NCI-H1417 treated with DMSO at 0.1 percent for 48 hours (cell line): ENCODE measurements at places on chromosomes 2 and 18.

GRCh38 chr2:40680547-40680946 lies 228.7 kb upstream of the SLC8A1 start:
- DNase-seq = no peak

DNA sequence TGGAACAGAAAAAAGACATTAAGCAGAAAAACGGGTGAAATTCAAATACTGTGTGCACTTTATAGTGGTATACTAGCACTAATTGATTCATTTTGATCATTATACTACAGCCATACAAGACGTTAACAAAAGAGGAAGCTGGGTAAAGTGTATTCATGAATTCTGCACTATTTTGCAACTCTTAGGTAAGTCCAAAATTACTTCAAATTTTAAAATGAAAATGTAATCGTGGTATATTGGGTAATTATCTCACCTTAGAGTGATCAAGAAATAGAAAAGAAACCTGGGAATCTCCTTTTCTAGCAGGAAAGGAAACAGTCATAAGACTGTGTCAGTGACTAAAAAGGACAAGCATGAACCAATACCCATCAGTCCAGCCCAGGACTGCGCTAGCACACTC lies 5.4 kb downstream of the TGFBRAP1 start:
- no peak for DNase-seq

GRCh38 chr2:85584857-85585780 lies 888 bp downstream of the VAMP5 start:
- DNase-seq = no peak

- no peak for DNase-seq
These were observed 273.1 kb upstream of the FANCL start for GRCh38 chr2:58514252-58514651.

DNA sequence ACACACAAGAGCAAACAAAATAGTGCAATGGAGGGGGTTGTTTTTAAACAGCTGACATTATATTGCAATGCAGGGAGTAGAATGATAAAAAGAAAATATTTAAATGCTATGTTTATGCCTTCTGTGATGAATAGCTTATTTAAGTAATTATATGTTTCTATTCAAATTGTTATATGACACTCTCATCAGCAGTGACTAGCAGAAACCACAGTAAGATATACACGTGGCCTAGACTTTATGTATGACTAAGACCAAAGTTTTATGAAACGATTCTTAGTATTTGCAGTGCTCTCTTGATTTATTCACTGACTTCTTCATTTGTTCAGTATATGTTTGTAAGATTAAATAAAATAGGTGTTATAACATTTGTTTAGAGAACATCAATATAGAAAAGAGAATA lies 26.1 kb upstream of the C1D start:
- no peak for DNase-seq

DNA sequence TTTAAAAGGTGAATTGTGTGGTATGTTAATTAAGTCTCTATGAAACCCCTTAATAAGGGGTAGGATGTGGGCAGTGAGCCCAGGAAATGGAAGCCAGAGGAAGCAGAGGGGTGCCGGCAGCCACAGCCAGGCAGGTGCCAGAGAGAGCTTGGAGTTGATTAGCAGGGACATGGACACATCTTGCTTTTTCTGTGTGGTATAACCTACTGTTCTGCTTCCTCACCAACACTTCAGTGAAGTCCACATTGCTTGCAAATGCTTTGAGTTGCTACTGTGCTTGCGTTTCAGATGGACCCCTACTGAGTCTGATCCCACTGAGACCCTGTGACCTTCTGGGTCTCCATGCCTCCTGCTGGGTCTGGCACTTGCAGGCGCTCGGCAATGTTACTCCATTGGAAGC lies 30.3 kb upstream of the ARHGEF4 start:
- DNase-seq = no peak

- DNase-seq = no peak
These were observed 122.2 kb downstream of the INHBB start for GRCh38 chr2:120468136-120468535.

DNA sequence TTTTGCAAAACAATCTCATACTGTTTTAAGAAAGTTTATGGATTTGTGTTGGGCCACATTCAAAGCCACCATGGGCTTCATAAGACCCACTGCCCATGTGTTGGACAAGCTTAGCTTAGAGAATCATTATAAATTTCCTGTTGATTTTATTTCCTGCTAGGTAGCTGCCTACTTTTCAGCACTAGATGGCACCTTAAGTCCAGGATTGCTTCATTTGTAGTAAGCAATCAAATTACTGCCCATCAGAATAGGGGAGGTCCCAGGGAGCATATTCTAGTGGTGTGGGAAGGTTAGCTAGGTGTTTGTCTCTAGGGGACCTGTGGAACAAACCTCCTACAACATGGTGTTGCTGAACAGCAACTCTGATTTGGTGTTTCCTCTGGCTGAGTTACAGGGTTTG lies 11.0 kb upstream of the DCDC2C start:
- DNase-seq = peak; percentile 63

DNA sequence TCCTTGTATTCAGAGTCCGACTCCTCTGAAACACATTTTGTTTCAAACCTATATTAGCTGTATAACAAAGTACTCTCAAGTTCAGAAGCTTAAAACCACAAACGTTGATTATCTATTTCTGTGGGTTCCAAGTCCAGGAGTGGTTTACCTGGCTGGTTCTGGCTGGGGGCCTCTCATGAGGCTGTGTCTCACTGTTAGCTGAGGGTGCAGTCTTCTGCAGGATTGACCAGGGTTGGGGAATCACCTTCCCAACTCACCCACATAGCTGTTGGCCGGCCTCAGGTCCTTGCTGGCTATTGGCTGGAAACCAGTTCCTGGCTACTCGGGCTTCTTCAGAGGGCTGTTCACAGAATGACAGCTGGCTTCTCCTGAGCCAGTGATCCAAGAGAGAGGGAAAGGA lies 18.0 kb upstream of the ATIC start:
- DNase-seq = no peak

DNA sequence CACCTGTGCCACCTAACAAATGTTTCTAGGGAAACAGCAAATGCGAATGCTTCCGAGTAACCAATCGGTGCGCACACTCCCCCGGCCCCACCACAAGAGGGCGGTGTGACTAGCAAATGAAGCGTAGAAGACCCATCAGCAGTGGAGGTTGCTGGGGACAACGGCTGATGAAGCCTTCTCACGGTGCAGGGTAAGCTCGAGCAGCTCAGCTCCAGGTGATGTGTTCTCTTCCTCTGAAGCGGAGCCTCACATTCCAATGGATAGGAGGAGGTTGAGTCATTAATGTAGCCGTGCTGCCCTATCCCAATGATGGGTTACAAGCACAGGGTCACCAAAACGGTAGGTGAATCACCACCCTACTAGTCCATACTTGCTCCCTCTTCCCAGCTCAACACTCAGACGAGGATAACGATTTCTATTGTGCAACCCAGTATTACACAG lies 127.6 kb upstream of the TWIST2 start:
- DNase-seq = peak; percentile 0

- no peak for DNase-seq
These were observed 175.7 kb upstream of the PGAP1 start for GRCh38 chr2:197102231-197102630.

DNA sequence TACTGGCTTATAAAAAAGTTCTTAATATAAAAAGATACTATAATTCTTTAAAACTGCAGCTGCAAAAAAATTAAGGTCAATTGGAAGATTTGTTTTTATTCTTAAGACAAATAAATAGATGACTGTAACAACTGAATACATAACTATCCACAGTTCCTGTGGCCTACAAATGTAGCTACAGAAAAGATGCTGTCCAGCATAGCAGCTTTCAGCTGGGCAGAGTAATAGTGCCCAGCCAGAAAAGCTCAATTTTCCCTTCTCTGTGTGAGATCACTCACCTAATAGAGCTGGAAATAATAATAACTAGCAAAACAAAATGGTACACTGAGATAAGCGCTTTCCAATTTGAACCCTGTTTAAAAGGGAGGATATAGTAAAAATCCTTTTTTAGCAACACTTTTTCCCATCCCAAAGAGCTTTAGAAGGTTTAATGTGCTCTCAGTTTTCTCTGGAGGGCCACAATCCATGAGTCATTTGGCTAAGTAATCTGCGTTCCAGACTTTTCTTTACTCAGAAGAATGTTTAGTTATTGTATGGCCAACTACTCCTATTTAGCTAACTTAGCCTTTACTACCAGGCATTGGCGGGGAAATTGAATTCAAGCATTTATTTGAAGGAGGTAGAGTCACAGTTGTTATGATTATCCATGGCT lies 158.1 kb upstream of the SLC39A10 start:
- no peak for DNase-seq

- no peak for DNase-seq
These were observed 1.3 kb downstream of the HDAC4 start for GRCh38 chr2:239399433-239399920.

DNA sequence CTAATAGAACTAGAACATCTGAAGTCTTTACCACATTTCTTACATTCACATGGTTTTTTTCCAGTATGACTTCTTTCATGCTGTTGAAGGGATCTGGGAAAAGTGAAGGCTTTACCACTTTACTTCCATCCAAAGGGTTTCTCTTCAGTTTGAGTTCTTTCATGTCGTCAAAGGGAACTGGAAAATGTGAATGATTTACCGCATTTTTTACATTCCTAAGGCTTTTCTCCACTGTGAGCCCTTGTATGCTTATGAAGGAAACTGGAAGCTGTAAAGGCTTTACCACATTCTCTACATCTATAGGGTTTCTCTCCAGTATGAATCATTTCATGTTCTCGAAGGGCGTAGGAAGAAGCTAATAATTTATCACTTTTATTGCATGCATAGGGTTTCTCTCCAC lies 46.7 kb downstream of the NBEAL1 start:
- no peak for DNase-seq

DNA sequence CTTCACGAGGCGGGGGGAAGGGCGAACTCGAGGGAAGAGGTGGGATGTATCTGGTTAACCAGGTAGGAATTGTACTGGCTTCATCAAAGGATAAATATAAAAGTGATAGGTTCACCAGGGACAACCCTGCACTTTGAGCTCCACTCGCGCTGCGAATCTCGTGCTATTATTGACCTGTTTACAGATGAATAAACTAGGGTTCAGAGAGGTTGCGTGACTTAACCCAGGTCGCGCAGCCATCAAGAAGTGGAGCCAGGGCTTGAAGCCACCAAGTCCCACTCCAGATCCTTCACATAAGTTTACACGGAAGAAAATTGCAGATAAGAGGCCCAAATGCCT lies 1.4 kb upstream of the CYP1B1 start:
- DNase-seq = no peak

DNA sequence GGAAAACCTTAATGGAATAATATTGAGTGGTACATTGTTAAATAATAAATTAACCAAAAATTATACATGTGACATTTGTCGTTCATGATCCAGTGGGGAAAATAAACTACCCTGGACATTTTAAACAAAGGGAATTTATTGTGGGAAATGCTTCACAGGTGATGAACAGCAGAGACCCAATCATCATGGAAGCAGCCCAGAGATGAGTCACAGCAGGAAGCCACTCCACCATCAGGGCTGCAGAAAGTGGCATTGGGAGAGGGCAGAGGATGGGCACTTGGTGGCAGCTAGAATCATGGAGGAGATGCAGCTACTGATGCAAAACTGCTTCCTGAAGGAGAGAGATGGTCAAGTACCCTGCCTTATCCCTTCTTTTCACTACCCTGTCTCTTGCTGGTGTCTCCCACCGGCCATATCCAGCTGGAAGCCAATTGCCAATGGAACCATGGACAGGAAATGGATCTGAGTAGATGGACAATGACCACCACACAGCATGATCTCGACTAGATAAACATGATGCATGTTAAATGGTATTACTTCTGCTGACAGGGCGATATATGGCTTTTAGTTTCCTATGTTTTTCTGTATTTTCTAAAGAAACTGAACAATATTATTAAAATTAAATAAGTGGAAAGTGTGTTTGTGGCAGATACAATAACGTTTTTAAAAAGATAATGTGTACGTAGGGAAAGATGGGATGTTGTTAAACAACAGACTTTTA lies 139.8 kb downstream of the RPIA start:
- DNase-seq = no peak

GRCh38 chr18:27860701-27861107 lies 316.2 kb downstream of the CDH2 start:
- DNase-seq = no peak

GRCh38 chr2:8009010-8009597 lies 672.8 kb upstream of the ID2 start:
- no peak for DNase-seq

GRCh38 chr18:27793013-27793785 lies 383.7 kb downstream of the CDH2 start:
- DNase-seq = no peak

DNA sequence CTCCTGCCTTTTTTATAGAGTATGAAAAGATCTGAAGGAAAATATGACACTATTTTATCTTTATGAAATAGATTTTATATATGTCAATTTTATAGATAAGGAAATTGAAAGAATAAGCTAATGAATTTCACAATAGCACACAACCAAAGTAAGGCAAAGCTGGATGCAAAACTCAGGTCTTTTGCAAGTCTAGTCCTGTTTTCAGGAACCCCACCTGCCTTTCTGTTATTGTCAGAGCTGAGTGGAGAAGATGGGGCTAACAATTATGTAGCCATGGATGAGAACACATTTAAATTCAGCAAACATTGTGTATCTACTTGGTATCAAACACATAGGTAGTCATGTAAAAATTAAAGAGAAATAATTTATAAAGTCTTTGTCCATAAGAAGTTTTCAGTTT lies 161.5 kb upstream of the ZEB2 start:
- no peak for DNase-seq

DNA sequence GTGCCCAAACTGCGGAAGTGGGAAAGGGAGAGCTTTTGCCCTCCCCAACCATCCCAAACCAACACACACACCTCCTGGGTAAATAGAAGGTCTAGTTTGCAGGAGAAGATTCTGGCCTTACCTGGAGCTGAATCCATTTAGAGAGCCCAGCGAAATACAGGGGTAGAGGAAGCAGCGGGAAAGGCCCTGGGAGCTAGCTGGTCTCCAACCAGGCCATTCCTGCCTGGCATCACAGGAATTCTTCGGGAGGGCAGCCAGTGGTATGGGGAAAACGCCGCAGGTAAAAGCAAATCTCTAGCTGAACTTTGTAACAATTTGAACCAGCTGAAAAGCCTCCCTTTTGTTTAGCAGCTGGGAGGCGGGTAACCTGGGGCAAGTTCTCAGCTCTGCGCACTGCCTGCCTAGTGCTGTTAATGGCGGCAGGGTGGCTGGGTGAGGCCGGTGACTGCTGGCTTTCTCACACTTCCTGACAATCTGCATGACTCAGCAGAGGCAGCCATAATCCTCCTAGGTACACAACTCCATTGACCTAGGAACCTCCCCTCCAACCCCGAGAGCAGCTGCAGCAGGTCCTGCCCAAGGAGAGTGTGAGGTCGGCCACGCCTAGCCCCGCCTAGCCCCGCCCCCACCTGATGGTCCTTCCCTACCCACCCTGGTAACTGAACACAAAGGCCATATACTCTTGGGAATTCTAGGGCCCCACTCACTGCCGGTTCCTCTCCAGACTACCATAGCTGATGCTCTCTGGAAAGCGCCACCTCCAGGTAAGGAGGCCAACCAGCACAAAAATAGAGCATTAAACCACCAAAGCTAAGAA lies 483.8 kb upstream of the REG3G start:
- no peak for DNase-seq

- no peak for DNase-seq
These were observed 180.3 kb upstream of the PKDCC start for GRCh38 chr2:41867553-41867952.
